ENCODE measurements at places on chromosomes 12 and 14.

DNA sequence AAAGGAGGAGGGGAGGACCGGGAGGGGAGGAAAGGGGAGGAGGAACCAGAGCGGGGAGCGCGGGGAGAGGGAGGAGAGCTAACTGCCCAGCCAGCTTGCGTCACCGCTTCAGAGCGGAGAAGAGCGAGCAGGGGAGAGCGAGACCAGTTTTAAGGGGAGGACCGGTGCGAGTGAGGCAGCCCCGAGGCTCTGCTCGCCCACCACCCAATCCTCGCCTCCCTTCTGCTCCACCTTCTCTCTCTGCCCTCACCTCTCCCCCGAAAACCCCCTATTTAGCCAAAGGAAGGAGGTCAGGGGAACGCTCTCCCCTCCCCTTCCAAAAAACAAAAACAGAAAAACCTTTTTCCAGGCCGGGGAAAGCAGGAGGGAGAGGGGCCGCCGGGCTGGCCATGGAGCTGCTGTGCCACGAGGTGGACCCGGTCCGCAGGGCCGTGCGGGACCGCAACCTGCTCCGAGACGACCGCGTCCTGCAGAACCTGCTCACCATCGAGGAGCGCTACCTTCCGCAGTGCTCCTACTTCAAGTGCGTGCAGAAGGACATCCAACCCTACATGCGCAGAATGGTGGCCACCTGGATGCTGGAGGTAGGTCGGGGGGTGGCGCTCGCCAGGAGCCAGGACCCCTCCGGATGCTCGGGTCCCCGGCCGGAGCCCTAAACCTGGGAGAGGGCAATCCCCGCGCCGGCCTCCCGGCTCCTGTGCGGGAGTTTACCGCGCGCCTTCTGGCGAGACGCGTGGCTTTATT is at the start of gene CCND2:
Gene CCND2, plus strand, starts transcription at position 111 of the 744 bp plus-strand sequence. Its CDS starts 279 bp downstream, at position 390.
- peak; percentile 65 for DNase-seq

GRCh38 chr12:53623548-53624385 is 2.4 kb downstream of the ATF7 start:
- no peak for DNase-seq

- DNase-seq: peak; percentile 91
Measured at GRCh38 chr12:89783359-89784060, 74.9 kb upstream of the ATP2B1 start.

DNA sequence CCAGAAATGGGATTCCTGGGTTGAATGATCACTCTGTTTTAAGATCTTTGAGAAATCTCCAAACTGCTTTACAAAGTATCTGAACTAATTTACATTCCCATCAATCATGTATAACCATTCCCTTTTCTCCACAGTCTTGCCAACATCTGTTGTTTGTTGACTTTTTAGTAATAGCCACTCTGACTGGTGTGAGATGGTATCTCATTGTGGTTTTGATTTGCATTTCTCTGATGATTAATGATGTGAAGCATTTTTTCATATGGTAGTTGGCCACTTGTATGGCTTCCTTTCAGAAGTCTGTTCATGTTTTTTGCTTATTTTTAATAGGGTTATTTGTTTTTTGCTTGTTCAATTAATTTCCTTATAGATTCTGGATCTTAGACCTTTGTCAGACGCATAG is 211.8 kb upstream of the AVPR1A start:
- no peak for DNase-seq

DNA sequence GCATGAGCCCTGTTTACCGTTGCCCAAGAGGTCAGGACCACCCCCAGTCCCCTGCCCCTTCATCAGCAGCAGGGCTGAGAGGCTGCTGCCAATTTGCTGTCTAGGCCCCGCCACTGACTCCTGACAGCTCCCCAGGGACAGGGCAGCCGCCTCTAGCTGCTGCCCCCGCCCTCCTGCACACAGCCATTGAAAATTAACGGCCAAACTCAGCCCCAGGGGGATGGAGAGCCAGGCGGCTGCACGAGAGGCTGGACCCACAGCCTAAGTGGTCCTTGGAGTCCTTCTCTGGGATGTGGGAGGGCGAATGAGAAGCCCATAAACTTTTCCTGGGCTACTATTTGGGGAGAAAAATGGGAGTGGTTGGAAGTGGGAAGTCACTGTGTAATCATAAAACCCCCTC is 4.6 kb downstream of the FOXN4 start:
- DNase-seq: no peak

GRCh38 chr12:54734196-54734950 is 86.2 kb upstream of the DCD start:
- no peak for DNase-seq

DNA sequence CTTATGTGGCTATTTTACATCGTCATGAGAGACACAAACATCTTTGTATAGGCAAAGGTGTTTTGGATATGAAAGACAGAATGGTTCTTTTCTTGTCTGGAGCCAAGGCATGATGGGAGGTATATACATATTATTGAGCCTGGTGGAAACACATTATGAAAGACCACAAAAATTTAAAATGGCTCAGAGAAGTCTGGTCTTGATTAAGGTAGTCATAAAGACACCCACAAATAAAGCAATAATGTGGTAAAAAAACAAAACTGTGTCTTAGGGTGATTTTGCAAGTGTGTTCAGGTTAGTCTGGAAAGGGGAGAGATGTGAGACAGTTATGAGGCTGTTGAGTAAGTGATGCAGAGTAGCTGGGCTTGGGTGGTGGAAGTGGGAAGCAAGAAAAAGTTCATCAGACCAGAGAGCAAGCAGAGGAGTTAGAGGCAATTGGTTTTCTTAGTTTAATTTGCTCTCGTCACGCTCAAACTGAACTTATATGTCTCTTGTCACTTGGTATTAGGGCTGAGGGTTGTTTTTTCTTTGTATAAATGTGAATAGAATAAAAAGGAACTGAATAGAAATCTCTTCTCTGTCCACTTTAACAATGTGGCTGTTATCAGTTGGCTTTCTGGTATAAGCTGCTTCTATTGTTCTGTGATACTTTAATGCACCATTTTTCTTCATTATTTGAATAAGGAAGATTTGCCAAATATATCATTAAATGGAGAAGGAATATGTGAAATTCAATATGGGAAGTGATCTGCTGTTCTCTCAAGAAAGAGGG is 115.0 kb downstream of the AKAP6 start:
- no peak for DNase-seq

GRCh38 chr14:81450100-81450531 is 50.0 kb upstream of the STON2 start:
- DNase-seq: peak; percentile 99

- peak; percentile 41 for DNase-seq
Measured at GRCh38 chr12:18837025-18837424, 99.1 kb downstream of the CAPZA3 start.

DNA sequence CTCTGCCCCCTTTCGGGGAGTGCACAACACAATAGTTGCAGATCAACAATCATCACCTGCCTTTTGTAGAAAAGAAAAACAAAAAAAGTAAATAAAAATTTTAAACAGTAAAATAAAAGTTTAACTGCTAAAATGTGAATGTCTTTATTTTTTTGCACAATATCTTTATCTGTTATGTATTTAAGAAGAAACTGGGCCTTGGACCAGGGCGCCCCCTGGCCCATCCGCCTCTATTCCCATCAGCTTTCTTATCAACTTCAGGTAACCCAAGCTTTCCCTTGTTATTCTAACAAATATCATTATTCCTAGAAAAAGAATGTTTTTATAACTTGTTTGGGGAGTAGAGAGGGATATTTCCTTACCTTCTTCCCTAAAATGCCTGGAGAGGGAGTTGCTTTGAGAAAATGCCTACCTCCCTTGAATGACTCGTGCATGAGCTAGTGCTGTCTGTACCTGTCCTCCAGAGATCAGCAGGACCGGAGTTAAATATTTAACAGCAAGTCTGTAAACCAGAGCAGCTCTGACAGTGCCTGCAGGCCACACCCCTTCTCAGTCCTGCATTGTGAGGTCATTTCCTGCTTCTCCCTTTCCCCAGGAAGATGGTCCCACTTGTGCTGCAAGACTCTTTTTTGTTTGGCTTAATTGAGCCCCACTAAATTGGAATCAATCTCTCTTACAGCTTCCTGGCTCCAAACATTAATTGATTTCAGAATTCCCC is 192.8 kb upstream of the RGS6 start:
- no peak for DNase-seq

DNA sequence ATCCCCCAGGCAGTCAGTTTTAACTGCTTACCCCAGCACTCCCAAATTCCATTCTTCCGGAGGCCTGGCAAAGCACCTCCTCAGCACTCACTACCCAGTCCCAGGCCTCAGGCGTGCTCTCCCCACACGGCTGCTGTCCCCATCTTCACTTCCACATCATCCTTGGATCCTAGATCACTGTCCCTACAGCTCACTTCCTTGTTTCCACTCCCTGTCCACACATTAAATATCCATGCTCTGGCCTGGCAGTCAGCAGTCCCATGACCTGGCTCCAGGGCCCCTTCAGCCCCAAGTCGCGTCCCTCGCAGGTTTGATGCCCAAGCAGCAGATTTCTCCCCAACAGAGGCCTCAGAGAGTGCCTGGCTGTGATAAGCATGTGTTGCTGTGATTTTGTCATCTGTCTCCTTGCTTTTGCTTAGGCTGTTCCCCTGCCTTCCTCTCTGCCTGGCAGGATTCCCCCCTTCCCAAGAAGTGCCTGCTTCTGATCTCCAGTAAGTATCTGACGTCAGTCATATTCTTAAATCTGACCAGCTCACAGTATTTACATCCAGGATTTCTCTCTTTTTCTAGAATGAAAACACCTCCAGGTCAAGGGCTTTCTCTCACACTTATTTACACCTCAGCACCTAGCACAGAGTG is 241.7 kb downstream of the ZFP36L1 start:
- peak; percentile 29 for DNase-seq

GRCh38 chr12:66648033-66648735 is 30.7 kb downstream of the GRIP1 start:
- DNase-seq: peak; percentile 81

- DNase-seq: no peak
Measured at GRCh38 chr12:60266381-60266852, 670.6 kb downstream of the SLC16A7 start.

DNA sequence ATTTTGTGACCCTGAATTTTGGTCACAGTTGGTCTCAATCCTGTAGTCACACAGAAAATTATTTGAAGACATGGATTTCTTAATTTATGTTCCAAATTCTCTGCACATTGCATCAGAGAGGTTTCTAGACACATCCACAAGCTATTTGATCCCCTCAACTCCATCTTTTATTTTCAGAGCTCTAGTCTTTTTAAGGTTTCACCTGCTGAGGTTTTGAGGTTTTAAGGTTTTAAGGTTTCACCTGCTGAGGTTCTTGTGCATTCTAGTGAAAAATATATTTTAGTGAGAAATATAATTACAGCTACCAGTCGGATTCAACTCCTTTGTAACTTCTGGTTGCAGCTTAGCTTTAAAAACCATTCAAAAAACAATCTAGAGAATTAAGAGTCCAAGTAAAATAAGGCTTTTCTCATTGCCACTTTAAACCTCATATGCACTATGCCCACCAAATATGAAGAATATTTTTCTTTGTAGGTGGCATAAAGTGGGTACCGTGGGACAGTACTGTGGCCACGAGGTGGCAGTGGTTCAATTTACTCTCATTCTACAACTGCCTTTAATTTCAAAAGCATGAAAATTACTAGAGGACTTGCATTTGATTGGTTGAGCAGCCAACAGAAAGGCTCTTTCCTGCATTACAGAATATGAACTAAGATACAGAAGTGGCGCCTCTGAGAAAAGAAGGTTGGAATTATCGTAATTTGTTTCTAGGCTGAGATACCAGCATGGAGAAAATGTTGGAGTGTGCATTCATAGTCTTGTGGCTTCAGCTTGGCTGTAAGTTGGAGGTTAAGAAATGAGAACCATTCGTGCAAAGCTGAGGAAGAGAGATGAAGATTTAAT is 366.5 kb upstream of the OR4E1 start:
- DNase-seq: no peak

DNA sequence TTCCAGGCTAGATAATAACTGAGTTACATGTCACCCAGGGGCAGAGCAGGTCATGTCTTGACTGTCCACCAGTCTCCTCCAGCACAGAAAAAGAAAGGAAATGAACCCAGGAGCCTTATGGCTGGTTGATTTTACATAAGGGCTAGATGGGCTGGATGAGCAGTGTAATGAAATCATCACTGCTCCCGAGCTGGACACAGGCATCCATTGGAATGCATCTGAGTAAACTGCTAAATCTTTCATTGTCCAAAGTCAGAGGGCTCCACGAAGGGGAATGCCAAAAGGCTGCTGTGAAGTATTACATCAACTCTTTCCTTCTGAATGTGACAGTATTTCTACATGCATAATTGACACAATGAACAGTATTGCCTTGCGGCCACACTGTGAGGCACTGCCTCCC is 30.1 kb upstream of the TSPAN11 start:
- DNase-seq: no peak

DNA sequence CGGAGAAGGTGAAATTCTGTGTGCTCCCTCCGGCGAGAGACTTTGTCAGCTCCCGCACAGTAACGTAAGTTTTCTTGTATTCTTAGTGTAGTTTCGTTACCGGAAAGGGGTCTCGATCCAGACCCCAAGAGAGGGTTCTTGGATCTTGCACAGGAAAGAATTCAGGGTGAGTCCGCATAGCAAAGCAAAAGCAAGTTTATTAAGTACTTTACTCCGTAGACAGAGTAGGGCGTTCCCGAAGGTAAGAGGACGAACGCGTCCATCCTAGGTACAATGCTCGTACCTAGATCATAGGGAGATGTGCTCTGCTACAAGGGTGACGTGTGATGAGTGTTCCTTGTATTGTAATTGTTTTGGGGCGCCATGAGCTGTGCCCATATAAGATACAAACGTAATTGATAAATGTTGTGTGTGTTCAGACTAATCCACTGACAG is 293 bp downstream of the IFI27L1 start:
- DNase-seq: no peak

- peak; percentile 50 for DNase-seq
Measured at GRCh38 chr14:91008759-91009409, 51.6 kb downstream of the RPS6KA5 start.

- no peak for DNase-seq
Measured at GRCh38 chr12:76236640-76237039, 111.6 kb downstream of the BBS10 start.

- no peak for DNase-seq
Measured at GRCh38 chr12:96883571-96883970, 23.5 kb upstream of the NEDD1 start.

GRCh38 chr12:131276501-131277185 is 322.9 kb downstream of the ADGRD1 start:
- DNase-seq: no peak

DNA sequence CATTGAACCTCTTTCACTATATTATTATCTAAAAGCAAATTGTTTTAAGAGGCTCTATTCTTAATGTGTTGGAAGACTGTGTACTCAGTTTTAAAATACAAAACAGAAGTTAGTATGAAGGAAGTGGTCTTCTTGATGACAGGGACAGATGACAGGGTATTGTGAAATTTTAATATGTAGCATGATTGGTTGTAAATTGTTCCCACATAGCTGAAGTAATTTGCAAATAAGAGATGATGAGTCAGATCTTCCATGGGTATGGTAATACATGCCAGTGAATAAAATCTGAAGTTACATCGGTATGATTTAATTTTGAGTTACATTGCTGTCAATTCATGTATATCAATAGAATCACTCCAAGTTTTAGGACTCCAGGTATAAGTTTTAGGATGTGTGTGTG is 454.8 kb downstream of the AEBP2 start:
- DNase-seq: no peak

DNA sequence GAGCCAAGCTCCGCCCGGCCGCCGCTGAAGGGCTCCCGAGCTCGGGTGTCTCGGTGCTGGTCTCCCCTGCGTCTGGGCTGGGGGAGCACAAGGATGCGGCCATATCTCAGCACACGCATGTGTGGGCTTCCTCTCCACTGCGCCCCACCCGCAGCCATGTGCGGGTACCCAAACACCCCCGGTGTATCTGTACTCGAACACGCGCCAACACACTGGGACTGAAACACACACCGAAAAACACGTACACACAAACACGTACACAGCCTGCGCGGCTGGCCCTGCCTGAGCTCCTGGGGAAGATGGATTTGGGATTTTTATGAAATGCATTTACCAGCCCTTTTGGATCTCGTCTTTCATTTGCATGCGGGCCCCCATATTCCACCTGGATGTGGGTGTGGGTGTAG is 897 bp upstream of the TBX3 start:
- no peak for DNase-seq

All from NCI-H524 (cell line).